Spleen (tissue), 13 donors: ENCODE measurements at places on chromosomes 11 and 22.
A peak's percentile ranks its signal among the peaks of the same experiment; 100 is the strongest.

DNA sequence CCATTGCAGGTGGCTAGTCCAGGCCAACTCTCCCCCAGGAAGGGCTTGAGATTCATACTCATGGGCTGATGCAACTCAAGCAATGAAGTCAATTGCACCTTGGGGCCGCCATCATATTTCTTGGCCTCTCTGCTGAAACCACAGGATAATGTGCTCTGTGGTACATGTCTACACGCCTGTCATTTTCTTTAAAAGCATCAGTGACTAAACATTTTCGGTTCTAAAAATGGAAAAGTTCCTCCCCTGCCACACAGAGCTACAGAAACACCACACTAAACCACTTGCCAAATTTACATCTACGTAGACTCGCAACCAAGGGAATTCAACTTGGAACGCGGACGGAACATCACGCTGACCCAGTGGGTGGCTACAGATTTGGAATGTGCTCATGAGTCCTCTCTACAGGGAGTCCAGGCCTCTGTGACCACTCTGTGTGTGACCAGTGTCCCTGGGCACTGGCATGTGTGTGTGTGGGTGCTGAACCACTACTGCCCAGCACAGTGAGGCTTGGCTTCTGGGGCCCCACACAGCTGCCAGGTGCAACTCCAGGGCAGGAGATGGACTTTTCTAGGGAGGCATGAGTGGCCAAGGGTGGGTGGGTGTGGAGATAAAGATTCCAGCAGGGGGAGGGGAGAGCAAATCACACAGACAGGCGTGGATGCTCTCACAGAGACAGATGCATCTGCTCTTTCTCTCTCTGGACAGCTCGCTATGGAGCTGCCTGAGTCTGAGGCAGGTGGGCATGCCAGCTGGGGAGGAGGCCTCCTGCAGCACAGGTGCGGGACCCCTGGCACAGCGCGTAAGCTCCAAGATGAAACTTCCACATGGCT is 261.9 kb downstream of the CTTN start:
- H3K27me3 ChIP-seq = peaks cover 87% of the 10 kb centered on the region
- H3K36me3 ChIP-seq = no peaks in the 10 kb centered on the region
- DNase-seq = no peak

GRCh38 chr22:31614781-31615490 is 47.1 kb downstream of the PISD start:
- no peak for DNase-seq
- H3K27me3 ChIP-seq = no peaks in the 10 kb centered on the region
- peaks cover 68% of the 10 kb centered on the region for H3K36me3 ChIP-seq
- peak overlapping the region; percentile 23 for H3K27ac ChIP-seq
- peaks cover 67% of the 10 kb centered on the region for H3K4me1 ChIP-seq

DNA sequence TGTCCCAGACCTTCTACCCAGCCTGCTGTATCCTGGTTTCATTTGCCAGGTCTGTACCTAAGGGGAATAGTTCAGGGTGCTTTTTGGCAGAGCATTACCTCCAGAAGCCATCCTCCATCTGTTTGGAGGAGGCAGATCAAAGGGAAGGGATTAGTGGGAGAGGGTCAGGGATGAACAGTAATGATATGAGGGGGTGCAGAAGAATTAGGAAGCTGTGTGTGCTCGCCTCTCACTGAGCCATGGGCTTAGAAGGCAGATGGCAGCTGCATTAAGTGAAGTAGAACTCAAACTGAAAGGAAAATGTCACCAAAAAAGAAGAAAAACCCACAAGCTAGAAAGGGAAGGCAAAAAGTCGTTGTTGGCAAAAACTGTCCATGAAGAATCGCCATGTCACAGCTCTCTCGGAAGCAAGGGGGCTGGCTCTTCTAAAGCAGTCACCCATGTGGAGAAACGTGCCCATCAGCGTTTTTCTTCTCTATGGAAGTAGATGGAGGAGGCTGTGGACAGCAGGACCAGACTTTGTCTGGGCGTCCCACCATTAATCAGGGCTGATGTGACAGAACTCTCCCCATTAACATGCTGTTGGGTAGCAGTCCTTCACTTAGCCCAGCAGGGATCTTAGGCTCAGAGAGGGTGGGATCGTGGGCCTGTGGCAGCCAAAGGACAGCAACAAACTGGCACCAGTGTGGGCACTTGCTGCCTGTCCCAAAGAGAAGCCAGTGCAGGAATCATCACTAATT is 46.8 kb downstream of the CEP164 start:
- peaks cover 55% of the 10 kb centered on the region for H3K36me3 ChIP-seq
- no peak for DNase-seq
- H3K4me3 ChIP-seq = no peak overlapping the region
- no peaks in the 10 kb centered on the region for H3K4me1 ChIP-seq

DNA sequence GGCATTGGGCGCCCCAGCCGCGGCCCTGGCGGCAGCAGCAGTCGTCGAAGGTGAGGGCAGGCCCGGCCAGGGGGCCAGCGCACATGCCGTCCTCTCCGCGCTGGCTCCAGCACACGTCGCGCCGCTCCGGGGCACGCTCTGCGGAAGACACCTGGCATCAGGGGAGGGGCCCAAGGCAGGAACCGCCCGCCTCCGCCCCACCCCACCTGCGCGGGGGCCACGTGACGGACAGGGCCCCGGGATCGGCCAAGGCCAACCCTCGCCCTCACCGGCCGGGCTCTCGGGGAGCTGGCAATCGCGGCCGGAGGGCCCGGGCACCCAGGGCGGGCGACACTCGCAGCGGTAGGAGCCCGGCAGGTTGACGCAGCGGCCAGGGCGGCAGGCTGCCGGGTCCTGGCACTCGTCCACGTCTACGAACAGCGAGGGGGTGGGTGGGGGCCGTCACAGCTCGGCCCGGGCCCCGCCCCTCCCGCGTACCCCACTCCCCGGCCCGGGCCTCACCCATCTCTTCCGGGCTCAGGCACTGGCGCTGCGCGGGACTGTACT is 14.9 kb downstream of the SCYL1 start:
- H3K27me3 ChIP-seq = no peaks in the 10 kb centered on the region
- H3K27ac ChIP-seq = peak overlapping the region; percentile 89

DNA sequence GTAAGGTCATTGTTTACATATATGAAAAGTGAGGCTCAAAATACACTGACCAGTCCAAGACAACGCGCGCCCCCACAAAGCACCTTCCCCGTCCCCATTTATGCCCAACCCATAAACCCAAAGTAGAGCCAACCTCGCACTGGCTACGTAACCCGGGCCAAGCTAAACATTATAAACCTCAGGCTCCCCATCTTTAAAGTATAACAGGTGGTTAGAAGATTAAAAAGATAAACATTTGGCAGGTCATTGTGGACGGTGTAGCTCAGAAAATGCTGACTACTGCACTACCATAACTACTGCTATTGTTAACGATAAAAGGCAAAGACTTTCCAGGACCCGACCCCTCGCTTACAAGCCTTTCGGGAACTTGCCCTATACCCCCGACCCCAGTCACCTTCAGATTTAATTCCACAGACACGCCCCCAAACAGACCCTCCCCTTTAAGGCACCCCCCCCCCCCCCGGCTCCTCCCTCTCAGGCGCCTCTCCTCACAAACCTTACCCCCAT is 470 bp downstream of the NUMA1 start:
- peak overlapping the region; percentile 66 for H3K27ac ChIP-seq
- peak overlapping the region; percentile 76 for H3K4me3 ChIP-seq
- DNase-seq = no peak
- peaks cover 76% of the 10 kb centered on the region for H3K4me1 ChIP-seq
- H3K36me3 ChIP-seq = peaks cover 6% of the 10 kb centered on the region
- H3K27me3 ChIP-seq = no peaks in the 10 kb centered on the region

GRCh38 chr11:65851083-65851579 is 6.8 kb downstream of the CFL1 start:
- peaks cover 10% of the 10 kb centered on the region for H3K36me3 ChIP-seq
- peak overlapping the region; percentile 11 for H3K27ac ChIP-seq
- H3K27me3 ChIP-seq = no peaks in the 10 kb centered on the region
- H3K4me1 ChIP-seq = peaks cover 20% of the 10 kb centered on the region
- DNase-seq = no peak

- H3K4me3 ChIP-seq = no peak overlapping the region
- peaks cover 11% of the 10 kb centered on the region for H3K27me3 ChIP-seq
- H3K4me1 ChIP-seq = peaks cover 15% of the 10 kb centered on the region
- no peak for DNase-seq
- H3K27ac ChIP-seq = no peak overlapping the region
- no peaks in the 10 kb centered on the region for H3K36me3 ChIP-seq
Observed at GRCh38 chr11:110098645-110099044, 5.5 kb downstream of the ZC3H12C start.

DNA sequence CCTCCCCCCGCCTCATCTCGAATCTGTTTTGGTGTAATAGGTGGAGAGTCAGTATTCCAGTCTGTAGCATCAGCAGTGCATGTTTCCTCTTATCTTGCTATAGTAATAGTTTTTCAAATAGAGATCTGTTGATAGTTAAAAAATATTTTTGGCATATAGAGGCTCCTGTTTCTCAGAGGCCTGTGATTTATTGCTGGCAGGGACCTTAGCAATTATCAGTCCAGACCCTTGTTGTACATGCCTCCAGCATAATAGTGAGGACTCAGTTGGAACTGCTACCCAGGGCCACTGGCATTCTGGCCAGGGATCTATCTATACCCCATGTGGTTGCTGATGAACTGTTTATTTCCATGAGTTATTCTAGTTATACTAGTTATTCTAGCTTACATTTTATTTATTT is 52.6 kb downstream of the SPECC1L start:
- peaks cover 10% of the 10 kb centered on the region for H3K4me1 ChIP-seq
- no peaks in the 10 kb centered on the region for H3K27me3 ChIP-seq
- H3K27ac ChIP-seq = no peak overlapping the region

DNA sequence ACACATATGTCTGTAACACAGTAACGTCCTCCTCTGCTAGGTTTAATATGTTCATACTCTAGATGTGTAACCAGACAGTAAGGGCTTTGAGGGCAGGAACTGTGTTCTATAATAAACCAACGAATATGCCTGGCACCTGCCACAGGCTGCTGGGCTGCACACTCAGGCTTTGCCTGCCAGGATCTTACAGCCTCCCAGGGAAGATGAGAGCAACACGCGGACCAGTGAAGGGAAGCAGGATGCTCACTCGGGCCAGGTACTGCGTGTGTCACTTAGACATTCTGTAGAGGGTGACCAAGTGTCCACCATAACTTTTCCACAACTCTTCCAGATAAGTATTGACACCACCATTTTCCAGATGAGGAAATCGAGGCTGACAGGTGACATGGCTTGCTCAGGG is 21.7 kb upstream of the BAIAP2L2 start:
- H3K4me1 ChIP-seq = no peaks in the 10 kb centered on the region
- no peak overlapping the region for H3K27ac ChIP-seq
- no peak overlapping the region for H3K4me3 ChIP-seq
- H3K27me3 ChIP-seq = no peaks in the 10 kb centered on the region
- peak; percentile 65 for DNase-seq
- peaks cover 94% of the 10 kb centered on the region for H3K36me3 ChIP-seq

DNA sequence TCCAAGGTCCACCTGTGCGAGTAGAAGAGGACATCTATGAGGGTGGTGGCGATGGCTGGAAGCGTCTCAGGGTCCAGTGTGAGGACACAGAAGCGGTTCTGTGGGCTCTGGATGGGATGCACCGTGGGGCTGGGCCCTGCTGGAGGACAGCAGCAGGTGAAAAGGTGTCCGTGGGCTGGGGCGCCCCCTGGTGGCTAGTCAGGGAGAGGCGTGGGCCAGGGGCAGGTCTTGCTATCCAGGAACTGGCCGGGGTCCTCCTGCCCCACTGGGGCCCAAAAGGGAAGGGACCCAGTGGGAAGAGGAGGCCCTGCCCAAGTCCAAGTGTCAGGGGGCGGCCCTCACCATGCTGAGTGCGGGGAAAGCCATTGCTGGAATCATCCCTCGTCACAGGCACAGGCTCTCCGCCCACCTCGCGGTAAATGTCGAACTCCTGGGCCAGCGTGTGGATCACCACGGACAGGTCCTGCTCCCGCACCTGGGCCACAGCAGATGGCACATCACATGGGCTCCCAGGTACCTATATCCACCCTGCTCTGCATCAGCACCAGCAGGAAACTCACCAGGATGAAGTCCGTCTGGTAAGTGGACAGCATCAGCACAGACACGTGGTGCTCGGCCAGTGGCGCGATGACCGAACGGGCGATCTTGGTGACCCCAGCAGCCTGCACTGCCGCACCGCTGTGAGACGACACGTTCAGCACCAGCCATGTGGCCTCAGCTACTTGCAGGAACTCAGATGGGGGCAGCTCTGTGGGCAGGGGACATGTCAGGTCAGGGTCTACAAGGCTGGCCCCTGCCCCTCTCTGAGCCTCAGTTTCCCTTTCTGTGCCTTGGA is 2.3 kb downstream of the CASTOR1 start:
- H3K36me3 ChIP-seq = peaks cover 10% of the 10 kb centered on the region
- H3K27me3 ChIP-seq = no peaks in the 10 kb centered on the region
- peaks cover 60% of the 10 kb centered on the region for H3K4me1 ChIP-seq
- peak overlapping the region; percentile 95 for H3K27ac ChIP-seq

GRCh38 chr11:94153320-94153719 is 24.7 kb downstream of the PANX1 start:
- no peaks in the 10 kb centered on the region for H3K27me3 ChIP-seq
- H3K4me3 ChIP-seq = no peak overlapping the region
- H3K27ac ChIP-seq = no peak overlapping the region
- peaks cover 5% of the 10 kb centered on the region for H3K36me3 ChIP-seq
- no peak for DNase-seq

DNA sequence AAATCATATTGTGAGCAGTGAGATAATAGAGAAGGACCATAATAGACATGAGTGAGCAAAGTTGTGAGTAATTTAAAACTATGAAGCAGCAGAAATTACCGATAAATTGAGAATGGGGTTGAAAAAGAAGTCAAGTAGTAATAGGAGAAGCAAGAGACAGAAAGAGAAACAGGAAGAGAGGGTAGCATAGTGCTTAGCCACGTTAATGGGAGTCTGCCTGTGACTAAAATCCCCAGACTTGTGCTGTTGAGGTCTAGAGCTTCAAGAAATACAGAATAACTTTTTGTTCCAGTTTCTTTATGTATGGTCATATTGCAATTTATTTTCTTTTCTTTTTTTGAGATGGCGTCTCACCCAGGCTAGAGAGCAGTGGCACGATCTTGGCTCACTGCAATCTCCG is 368.7 kb downstream of the METTL15 start:
- H3K36me3 ChIP-seq = no peaks in the 10 kb centered on the region
- DNase-seq = no peak
- H3K4me1 ChIP-seq = no peaks in the 10 kb centered on the region
- no peaks in the 10 kb centered on the region for H3K27me3 ChIP-seq

DNA sequence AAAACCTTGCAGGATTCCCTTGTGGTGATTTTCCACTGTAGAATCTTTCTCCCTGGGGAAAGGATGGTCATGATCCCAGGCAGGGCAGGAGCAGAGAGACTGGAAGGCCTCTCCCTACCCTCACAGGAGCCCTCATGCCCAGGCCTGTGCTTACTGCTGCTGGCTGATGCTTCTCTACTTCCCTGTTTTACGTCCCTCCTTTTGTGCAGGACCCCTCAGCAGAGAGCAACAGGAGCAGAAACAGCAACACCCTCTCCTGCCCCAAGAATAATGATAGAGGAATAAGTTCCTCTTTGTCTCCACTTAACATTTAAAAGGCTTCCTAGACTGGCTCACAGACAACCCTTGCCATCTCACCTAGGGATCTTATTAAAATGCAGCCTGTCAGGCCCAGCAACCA is 3.6 kb downstream of the ISX start:
- no peaks in the 10 kb centered on the region for H3K4me1 ChIP-seq
- DNase-seq = no peak
- H3K27me3 ChIP-seq = no peaks in the 10 kb centered on the region
